ENCODE measurements at places on chromosomes 2 and 18. TPM values are rescaled to one million over a fixed set of nuclear protein-coding genes. Genes with fewer than 3 reads are reported as not detected.

Gene NPAS2
- total RNA-seq = not detected

GRCh38 chr2:144366825-144367429 lies 153.0 kb downstream of the ZEB2 start:
- DNase-seq = no peak

GRCh38 chr18:10135302-10135926 lies 221.6 kb downstream of the VAPA start:
- no peak for DNase-seq

Gene VAMP8
- 73.2 TPM for total RNA-seq

Gene DSG3
- total RNA-seq = not detected

Gene MEP1B
- not detected for total RNA-seq

DNA sequence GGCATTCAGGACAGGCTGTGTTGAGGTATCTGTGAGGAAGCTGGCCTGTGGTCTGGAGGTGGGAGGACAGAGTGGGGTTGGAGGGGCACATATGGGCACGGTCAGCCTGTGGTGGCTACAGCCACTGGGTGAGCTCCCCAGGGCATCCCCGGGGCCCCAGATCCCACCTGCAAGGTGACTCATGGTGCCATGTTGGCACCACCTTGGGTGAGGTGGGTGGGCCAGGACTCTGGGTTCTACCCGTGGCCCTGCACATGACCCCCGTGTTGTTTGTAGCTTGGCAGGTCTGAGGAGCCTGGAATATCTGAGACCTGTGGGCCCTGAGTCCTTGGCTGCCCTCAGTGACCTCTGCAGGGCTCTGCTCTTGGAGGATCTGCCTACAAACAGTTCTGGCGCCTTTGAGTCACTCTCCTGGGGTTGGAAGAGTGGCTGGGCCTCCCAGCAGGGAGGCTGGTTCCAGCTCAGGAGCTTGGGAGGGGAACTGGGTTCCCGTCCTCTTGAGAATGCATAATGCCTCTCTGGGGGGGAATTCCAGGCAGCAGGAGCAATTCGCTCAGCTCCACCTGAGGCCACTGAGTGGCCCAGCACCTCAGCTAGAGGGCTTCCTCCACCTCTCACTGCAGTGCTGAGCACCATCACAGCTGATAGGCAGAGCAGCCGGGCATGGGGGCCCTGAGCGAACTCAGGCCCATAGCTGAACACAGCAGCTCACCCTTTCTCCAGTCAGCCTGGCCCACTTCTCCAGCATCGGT lies 105.1 kb downstream of the DYSF start:
- DNase-seq = no peak

- no peak for DNase-seq
These were observed 39.8 kb downstream of the TSHZ1 start for GRCh38 chr18:75250471-75250821.

- no peak for DNase-seq
These were observed 158.8 kb upstream of the WDSUB1 start for GRCh38 chr2:159445307-159445706.

- no peak for DNase-seq
These were observed 31.4 kb downstream of the SH3BP4 start for GRCh38 chr2:234983011-234983726.

Gene RIT2
- not detected for total RNA-seq

Gene SLC16A14
- total RNA-seq = 8.5 TPM

DNA sequence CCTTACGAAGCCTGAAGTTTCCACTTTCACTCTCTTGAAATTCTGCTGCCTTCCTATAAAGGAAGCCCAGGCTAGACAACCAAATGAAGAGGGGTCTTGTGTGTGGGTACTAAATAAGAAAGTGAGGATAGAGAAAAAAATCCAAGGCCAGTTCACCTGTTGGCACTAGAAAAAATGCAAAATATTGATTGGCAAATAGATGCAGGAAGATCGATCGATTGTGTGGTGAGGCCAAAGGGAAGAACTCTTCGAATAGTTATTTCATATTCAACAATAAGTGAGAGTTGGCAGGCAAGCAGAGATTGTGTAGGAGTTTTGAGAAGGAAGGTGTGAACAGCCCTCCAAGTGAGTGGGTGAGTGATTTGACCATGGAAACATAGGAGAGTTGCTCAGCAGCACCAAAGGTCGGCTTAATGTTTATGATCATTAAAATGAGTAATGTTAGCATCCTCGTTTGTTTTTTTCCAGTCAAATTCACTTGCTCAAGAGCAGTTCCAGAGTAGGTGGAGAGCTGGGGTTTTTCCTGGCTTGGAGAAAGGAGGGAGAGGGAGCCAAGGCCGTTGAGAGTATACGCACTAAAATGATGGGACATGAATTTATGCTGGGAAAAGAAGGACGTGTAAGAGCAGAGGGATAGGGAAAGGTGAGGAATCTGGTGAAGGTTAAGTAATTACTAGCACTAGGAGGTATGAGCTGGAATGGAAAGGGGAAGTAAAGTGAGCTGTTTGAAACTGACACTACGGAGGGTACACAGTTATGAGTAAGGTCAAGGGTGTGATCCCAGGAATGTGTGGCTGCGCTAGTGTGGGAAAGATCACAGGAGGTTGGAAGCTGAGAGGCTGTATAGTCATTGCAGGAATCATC lies 1.1 kb upstream of the NAPG start:
- no peak for DNase-seq

DNA sequence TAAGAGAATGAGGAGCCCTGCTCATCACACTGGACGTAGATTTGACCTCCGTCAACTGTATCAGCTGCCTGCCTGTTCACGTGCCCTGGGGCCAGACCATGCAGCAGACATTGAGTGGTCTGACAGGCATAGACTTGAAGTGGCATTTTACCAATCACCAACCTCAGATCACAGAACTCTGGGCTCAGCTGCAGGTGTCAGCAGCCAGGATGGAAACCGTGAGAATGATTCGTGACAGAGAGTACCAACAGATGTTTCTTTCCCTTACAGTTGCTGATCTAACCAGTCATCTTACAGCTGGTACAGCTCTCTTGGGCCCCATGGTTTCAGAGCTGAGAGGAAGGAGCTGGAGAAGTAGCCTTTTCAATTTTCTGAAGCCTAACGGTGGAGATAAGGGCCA lies 148.9 kb downstream of the EN1 start:
- no peak for DNase-seq

DNA sequence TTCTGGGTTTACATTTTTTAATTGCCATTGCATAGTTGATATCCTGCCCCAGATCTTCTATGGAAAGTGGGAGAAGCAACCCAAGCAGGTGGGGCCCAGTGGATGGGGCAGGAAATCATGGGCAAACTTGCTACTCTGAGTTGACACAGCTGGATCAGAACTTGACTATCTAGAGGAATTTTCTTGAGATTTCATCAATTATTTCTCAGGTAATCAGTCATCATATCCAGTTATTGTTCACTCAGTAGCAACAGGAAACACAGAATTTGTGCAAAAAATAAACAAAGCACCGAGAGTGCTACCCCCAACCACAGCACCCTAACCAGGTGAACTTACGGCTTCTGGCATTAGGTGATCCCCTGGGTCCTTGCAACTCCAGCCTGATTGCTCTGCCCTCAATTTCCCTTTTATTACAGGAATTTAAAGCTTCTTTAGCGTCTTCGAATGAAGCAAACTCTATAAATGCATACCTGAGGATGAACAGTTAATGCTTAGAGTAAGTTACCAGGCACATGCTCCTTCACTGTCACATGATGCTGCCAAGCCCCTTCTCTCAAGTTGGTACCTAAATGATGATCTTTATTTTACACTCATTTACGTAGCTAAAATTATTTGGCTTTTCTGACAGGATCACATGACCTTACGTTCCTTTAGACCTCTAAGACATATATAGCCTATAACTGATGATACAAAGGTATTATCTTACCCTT lies 7.8 kb downstream of the NCL start:
- DNase-seq = no peak

Gene MLPH
- total RNA-seq = 0.55 TPM

Gene RAB31
- 36.6 TPM for total RNA-seq

Gene MEIS1
- 0.25 TPM for total RNA-seq

Gene CHST10
- 18.9 TPM for total RNA-seq

Gene CCT4
- total RNA-seq = 359 TPM

Gene ZCCHC2
- 27.0 TPM for total RNA-seq

Gene RGPD3
- total RNA-seq = 1.3 TPM

Gene SCYGR4
- not detected for total RNA-seq

GRCh38 chr18:60500960-60501359 lies 128.4 kb upstream of the MC4R start:
- DNase-seq = no peak

Gene AGXT
- total RNA-seq = not detected

Gene UGT1A4
- not detected for total RNA-seq

Gene VWC2L
- total RNA-seq = not detected

Gene CD207
- 0.10 TPM for total RNA-seq

DNA sequence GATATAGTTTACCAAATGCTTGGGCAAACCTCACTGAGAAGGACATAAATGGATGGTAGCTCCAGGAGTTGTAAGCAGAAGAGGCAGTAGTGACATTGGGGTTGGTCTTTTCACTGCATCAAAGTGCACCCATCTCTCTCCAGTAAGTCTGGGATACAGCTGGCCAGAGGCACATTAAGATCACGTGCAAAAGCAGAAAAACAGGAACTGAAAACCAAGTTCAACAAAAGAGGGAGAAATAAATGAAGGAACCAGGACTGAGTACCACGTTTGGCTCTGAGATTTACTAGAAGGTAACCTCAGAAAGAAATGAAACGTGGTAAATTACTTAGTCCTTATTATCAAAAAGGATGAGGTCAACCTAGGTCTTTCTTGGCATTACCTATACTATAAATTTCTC lies 259.2 kb downstream of the OSR1 start:
- DNase-seq = no peak

- no peak for DNase-seq
These were observed 64.0 kb upstream of the POMC start for GRCh38 chr2:25232248-25232825.

DNA sequence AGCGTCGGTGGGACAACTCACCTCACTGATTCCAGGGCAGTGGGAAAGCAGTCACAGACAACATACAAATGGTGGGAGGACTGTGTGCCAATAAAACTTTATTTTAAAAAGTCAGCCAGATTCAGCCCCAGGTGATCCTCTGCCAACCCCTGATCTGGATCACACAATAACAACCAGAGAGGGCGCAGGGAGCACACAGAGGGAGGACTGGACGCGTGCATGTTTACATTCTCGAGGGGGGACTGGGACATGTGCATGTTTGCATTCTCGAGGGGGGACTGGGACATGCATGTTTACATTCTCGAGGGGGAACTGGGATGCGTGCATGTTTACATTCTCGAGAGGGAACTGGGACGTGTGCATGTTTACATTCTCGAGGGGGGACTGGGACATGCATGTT lies 209.5 kb downstream of the NDUFA10 start:
- DNase-seq = no peak

- peak; percentile 67 for DNase-seq
These were observed 124.2 kb downstream of the UBE2E3 start for GRCh38 chr2:181104512-181105115.

DNA sequence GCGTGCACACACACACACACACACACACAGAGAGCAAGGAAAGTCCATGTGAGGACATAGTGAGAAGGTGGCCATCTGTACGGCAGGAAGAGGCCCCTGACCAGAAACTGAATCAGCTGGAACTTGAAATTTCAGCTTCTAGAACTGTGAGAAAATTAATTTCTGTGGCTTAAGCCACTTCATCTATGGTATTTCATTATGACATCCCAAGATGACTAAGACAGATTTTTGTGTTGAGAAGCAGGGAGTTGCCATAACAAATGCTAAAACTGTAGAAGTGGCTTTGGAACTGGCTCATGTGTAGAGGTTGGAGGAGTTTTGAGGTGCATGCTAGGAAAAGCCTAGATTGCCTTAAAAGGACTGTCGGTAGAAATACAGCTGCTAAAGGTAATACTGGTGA lies 63.4 kb upstream of the ZBTB7C start:
- no peak for DNase-seq

DNA sequence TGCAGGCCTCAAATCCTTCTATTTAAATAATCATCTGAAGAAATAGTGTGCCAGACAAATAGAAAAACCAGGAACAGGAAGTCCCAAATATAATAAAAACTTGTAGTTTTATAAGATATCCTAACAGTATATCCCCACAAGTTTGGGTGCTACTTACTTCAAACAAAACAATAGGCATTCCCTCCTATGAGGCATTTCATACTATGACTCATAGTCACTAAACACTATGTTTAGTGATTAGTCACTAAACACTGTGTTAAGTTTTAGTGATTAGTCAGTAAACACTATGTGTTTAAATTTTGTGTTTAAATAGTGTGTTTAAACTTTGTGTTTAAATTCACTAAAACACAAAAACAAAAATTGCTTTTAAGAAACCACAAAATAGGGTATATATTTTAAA lies 407.0 kb upstream of the CDH19 start:
- no peak for DNase-seq

Gene OR6B2
- not detected for total RNA-seq

GRCh38 chr2:33491441-33492084 lies 15.1 kb downstream of the RASGRP3 start:
- no peak for DNase-seq

GRCh38 chr2:171703574-171704347 lies 16.5 kb downstream of the DYNC1I2 start:
- peak; percentile 38 for DNase-seq

- DNase-seq = no peak
These were observed 25.2 kb downstream of the TOGARAM2 start for GRCh38 chr2:29006092-29006979.

DNA sequence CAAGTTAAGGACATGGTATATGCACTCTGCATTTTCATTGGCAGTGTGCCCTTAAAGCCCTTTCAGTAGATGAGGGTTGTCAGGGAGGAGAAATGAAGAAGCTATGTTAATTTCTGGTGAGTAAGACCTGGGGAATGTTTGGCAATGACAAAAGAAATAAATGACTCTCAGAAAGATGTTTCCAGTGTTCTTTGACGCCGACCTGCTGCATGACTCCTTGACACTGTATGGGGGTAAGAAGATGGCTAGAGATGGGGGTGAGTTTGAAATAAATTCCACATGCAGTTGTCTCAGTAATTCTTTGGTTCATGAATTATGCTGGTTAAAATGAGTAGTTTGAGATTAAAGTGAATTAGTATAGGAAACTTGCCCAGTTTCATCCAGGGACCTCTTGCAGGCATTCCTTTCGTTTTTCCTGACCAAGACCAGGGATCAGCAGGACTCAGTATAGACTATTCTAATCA lies 5.9 kb downstream of the CCDC121 start:
- DNase-seq = no peak

DNA sequence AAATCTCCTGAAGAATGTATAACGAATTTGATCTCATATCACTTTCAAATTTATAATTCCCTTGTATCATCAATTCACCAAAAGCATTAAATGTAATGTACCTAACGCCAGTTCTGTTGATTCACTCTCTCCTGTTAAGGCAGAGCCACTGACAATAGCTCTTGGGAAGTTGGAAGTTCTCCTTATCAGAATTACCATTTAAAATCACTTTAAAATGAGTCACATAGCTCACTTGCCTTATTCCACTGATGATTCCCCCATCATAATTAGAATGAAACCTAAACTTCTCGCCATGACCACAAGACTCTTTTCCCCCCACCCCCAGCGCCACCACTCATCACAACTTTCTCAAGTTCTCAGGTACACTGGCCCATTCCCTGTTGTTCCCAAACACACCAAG lies 117.1 kb downstream of the PID1 start:
- DNase-seq = no peak

DNA sequence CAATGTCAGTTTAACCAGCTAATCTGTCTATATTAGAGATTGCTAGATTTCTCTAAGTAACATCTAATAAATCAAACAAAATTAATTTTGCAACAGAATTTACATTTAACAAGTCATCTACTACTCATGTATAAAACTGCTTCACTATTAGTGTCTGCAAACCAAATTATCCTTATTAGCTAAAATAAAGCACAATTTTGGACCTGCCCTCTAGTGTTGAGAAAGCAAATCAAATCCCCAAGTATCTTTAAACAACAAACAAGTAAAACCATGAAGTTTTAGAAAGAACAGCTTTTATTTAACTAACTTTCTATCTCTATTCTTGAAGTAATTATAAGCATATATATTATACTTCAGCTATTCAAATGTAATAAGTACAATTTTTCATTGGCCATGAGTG lies 113.1 kb upstream of the SP3 start:
- peak; percentile 17 for DNase-seq

All from G401 (cell line).